Activated T-cell treated with anti-CD3 and anti-CD28 coated beads, Interleukin-2, amount 50 U/mL, for 72 hours (primary cell): ENCODE measurements at places on chromosomes 13 and 19.
A peak's percentile ranks its signal among the peaks of the same experiment; 100 is the strongest.

- no peak for DNase-seq
Measured at GRCh38 chr13:39910833-39911232, 255.4 kb downstream of the COG6 start.

- peak; percentile 95 for DNase-seq
Measured at GRCh38 chr13:30114571-30115256, 192.6 kb downstream of the KATNAL1 start.

GRCh38 chr13:60679131-60679530 lies 282.1 kb downstream of the TDRD3 start:
- no peak for DNase-seq

GRCh38 chr19:23541991-23542390 lies 145.0 kb downstream of the ZNF675 start:
- DNase-seq: no peak

GRCh38 chr19:14116918-14117578 lies 514 bp downstream of the PRKACA start:
- DNase-seq: no peak

DNA sequence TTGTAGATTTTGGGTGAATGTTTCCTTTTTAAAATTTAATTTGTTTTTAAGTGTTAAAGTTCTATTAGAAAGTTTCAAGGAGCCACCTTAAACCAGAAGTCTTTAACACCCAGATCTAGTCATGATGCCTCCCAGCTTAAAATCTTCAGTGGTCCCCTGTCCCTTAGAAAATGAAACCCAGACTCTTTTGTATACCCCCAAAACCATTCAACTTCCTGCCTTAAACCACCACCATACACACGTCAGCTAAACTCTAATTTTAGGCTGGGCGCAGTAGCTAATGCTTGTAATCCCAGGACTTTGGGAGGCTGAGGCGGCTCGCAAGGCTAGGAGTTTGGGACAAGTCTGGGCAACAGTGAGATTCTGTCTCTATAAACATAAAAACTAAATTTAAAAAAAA lies 37.9 kb downstream of the N4BP2L1 start:
- no peak for DNase-seq

DNA sequence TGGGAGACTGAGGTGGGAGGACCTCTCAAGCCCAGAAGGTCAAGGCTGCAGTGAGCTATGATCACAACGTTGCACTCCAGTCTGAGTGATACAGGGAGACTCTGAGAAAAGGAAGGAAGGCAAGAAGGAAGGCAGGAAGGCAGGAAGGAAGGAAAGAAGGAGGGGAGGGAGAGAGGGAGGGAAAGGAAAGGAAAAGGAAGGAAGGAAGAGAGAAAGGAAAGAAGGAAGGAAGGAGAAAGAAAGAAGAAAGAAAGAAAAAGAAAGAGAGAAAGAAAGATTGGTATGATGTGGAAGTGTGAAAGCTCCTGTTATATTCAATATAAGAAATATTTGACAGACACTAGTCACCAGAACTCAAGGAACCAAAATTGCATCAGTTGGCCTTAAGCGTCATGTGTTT lies 32.5 kb upstream of the CEBPG start:
- DNase-seq: no peak

- DNase-seq: peak; percentile 52
Measured at GRCh38 chr19:1860042-1860775, 3.2 kb downstream of the KLF16 start.

- DNase-seq: no peak
Measured at GRCh38 chr19:9132422-9132821, 5.7 kb upstream of the OR7G3 start.

DNA sequence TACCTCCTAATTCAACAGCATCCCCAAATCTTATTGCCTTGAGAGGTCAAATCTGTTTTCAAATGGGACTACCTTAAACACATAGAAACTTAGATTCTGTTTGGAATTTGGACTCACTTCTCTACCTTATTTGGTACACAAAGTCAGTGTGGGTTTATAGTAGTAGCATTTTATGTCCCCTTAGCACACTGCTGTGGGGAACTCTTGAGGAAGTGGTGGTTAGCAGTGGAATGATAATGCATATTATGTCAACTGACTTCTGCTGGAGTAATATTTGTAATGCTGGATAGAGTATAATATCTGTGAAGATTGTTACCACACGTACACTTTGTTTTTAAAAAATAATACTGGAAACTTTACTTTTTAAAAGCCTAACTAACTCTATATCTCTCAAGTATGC lies 386.3 kb downstream of the NDFIP2 start:
- no peak for DNase-seq
